WTC11 (cell line): ENCODE measurements at places on chromosomes 7 and 10.

DNA sequence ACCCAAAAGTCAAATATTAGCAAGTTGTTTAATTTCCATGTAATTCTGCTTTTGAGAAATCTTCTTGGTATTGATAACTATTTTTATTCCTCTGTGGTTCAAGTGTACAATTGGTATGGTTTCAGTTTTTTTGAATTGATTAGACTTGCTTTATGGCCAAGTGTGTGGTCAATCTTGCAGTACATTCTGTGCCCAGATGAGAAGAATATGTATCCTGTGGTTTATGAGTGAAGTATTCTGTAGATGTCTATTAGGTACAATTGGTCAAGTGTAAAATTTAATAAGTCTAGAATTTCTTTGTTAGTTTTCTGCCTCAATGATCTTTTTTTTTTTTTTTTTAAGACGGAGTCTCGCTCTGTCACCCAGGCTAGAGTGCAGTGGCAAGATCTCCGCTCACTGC, 36.6 kb upstream of the C7orf33 start:
- no peaks in the 10 kb centered on the region for H3K4me1 ChIP-seq
- H3K27me3 ChIP-seq, result no peaks in the 10 kb centered on the region; the same call in 1 of the 2 replicates
- H3K27ac ChIP-seq, result no peak overlapping the region
- DNase-seq, result no peak
- no peak overlapping the region for H3K4me3 ChIP-seq

DNA sequence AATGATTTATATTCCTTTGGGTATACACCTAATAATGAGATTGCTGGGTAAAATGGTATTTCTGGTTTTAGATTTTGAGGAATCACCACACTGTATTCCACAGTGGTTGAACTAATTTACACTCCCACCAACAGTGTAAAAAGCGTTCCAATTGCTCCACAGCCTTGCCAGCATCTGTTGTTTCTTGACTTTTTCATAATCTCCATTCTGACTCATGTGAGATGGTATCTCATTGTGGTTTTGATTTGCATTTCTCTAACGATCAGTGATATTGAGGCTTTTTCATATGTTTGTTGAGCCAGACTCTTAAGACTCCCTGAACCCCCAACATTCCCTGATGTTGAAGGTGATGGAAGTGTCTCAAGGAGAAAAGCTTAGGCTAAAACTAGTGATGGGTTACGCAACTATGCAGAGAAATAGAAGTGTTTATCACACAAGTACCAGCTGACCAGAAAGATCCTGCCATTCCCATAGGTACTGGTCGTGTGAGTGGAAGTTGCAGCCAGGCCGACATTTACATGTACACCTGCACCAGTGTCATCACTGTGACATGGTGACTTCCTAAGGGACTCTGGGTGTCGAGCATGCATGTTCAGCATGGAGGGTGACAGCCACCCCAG, 711.2 kb upstream of the NRP1 start:
- H3K27me3 ChIP-seq, result no peaks in the 10 kb centered on the region
- no peak overlapping the region for H3K4me3 ChIP-seq
- DNase-seq, result no peak
- no peaks in the 10 kb centered on the region for H3K36me3 ChIP-seq
- no peaks in the 10 kb centered on the region for H3K4me1 ChIP-seq

DNA sequence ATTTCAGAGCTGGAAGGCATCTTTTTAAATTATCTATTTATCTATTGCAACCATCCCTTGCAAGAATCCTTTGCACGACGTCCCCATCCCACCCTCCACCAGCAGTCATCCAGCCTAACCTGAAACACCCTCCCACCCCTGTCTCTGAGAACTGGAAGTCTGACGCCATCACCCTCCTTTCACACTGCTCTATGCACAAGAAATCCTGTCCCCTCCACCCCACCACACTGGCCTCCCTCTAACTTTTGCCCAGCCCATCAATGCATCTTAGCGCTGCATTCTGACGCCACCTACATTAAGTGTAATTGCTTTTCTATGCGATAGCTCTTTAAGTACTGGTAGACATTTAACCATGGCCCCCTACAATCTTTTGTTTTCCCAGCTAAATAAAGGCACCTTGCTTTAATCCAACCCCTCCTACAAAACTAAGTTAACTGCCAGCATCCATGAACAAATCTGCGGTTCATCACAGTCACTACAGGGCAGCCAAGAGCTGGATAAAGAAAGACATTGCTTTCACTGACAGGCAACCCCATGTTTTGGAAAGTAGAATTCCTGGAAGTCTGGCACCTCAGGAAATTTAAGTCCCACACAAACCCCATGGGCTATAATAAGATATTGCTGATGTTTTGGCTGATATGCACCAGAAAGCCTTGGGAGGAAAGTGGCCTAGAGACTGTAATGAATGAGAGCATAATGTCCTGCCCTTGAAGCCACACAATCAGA, 128.0 kb downstream of the GLI3 start:
- no peak for DNase-seq
- peaks cover 42% of the 10 kb centered on the region for H3K4me1 ChIP-seq
- no peak overlapping the region for H3K27ac ChIP-seq
- H3K27me3 ChIP-seq, result no peaks in the 10 kb centered on the region

DNA sequence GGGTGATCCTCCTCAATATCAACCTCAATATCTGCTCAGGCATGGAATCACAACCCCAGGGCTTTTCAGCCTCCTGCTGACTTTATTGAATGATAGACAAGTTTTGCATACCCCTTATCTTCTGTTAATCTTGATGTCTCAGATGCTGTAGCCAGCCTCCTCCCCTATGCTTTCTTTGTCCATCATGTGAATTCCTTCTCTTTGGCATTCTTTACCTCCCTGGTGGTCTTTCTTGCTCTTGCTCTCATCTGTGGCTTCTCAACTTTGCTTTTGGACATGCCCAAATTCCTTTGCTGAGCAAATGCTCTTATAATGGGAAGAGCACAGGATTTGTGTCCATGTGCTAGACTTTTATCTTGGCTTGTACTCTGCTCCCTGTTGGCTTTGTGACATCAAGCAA, 73.4 kb upstream of the FAM13C start:
- 0 out of 2 replicates have a peak, but pooled peaks cover 3% of the 10 kb centered on the region for H3K4me1 ChIP-seq
- H3K36me3 ChIP-seq, result no peaks in the 10 kb centered on the region
- H3K4me3 ChIP-seq, result no peak overlapping the region
- no peak for DNase-seq

DNA sequence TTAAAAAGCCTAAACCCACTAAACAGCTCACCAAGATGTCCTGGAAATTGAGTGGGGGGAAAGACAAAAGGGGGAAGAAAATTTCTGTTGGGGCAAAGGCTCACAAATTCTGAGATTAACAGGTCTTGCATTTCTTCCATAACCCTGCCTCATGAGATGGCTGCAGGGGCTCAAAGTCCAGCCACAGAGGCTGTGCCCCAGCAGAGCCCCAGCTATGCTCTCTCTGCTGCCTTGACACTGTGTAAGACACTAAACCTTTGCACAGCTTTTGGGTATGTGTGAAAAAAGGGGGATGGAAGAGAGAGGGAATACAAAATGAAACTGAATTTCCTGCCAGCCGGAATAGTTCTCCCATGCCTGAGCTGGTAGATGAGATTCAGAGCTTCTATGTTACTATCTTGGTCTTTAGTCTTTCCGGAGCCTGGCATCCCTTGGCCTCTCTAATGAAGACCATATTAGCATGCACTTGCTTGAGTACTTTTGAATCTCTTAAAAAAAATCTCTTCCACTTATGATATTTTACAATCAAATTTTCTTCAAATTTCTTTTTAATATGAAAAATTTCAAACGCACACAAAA, 240.0 kb upstream of the IMMP2L start:
- H3K4me1 ChIP-seq, result no peaks in the 10 kb centered on the region
- H3K4me3 ChIP-seq, result no peak overlapping the region
- peaks cover 1% of the 10 kb centered on the region; the same call in 1 of the 2 replicates for H3K27me3 ChIP-seq
- DNase-seq, result no peak

- H3K4me1 ChIP-seq, result no peaks in the 10 kb centered on the region
- no peaks in the 10 kb centered on the region for H3K36me3 ChIP-seq
- DNase-seq, result no peak
- no peak overlapping the region for H3K4me3 ChIP-seq
These were observed 34.1 kb upstream of the TMEM243 start for GRCh38 chr7:87253589-87254087.

- no peak for DNase-seq
- no peak overlapping the region for H3K4me3 ChIP-seq
- no peak overlapping the region for H3K27ac ChIP-seq
These were observed 452.0 kb upstream of the FZD8 start for GRCh38 chr10:36094096-36094495.

DNA sequence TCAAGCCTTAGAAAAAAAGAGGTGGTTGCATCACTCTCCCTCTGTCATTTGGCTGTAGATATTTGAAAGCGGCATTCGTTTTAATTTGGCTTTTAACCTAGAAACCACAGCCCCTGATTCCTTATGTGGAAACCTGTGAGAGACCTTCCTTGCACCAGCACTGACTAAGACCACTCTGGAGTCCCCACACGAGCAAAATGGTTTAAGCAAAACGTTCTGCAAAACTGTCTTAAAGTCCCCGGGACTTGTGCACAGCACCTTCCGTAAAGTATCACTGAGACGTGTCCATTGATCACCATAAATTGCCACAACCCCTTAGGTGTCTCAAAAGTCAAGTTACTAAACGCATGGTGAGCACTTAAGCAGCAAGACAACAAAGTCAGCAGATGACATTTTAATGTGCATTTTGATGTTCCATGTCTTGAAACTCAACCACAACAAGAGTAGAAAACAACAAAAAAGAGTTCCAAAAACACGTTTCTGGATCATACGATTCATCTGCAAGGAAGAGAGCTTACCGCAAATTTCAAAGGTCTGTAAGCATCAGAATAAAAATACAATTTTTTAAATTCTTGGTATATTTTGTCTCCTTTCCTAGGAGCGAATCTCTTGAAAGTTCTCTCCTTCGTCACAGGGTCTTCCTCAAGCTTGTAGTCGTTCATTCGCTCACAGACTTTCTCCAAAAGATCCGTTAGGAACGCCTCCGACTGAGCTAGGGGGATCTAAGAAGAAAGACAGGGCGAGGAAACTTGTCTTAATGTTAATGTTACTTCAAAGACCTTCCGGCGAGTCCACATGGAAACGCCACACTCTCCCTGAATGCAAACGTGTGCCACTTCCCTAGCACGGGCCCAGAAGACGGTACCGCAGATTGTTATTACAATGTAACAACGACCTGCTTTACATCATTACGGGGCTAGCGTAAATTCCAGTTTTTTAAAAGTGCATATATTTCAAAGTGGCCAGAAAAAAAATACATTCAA, 37.7 kb downstream of the CNPY1 start:
- H3K4me1 ChIP-seq, result peaks cover 54% of the 10 kb centered on the region
- H3K27ac ChIP-seq, result no peak overlapping the region

- no peak overlapping the region for H3K4me3 ChIP-seq
- DNase-seq, result no peak
- no peaks in the 10 kb centered on the region for H3K36me3 ChIP-seq
- H3K4me1 ChIP-seq, result no peaks in the 10 kb centered on the region
- no peak overlapping the region for H3K27ac ChIP-seq
- peaks cover under 1% of the 10 kb centered on the region; the same call in 1 of the 2 replicates for H3K27me3 ChIP-seq
These were observed 171.6 kb upstream of the PLPP4 start for GRCh38 chr10:120285408-120285807.

- no peak overlapping the region for H3K27ac ChIP-seq
- DNase-seq, result no peak
- H3K36me3 ChIP-seq, result peaks cover 8% of the 10 kb centered on the region
- H3K4me1 ChIP-seq, result no peaks in the 10 kb centered on the region; the same call in 1 of the 2 replicates
- H3K27me3 ChIP-seq, result no peaks in the 10 kb centered on the region; the same call in 1 of the 2 replicates
These were observed 50.3 kb upstream of the MET start for GRCh38 chr7:116621649-116622048.

DNA sequence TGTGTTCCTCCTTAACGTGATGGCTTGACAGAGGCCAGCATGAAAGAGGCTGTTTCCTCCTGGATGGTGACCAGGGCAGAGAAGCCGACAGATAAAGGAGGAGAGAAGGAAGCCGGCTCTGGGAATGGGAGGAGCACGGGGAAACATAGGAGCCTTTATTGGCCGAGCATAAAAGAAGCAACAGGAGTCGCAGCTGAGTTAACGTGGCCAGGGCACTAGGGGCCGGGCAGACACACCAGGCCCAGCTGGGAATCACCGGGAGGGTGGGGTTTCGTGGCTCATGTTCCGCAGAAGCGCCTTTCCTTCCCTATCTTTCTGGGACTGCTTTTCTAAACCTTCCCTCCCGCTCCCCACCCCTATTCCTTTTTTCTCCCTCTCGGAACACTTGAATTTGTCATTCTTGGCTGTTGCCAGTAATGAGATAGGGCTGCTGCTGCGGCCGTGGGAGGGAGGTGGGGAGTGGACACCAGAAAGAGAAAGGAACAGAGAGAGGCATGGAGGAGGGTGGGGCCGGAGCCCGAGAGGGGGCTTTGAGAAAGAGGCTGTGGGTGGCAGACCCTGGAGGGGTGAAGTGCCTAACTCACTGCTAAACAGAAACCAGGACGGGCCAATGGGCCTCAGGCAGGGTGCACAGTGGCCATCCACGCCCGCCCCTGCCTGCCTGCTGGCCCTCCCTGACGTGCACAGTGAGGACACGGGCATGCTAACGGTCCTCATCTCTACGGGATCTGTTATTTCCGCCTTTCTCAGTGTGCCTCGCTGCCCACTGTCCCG, 65.2 kb downstream of the COL13A1 start:
- peak overlapping the region; percentile 32; the same call in 1 of the 2 replicates for H3K27ac ChIP-seq
- H3K4me1 ChIP-seq, result peaks cover 75% of the 10 kb centered on the region
- no peaks in the 10 kb centered on the region for H3K36me3 ChIP-seq
- peaks cover 13% of the 10 kb centered on the region for H3K27me3 ChIP-seq
- DNase-seq, result peak; percentile 56

DNA sequence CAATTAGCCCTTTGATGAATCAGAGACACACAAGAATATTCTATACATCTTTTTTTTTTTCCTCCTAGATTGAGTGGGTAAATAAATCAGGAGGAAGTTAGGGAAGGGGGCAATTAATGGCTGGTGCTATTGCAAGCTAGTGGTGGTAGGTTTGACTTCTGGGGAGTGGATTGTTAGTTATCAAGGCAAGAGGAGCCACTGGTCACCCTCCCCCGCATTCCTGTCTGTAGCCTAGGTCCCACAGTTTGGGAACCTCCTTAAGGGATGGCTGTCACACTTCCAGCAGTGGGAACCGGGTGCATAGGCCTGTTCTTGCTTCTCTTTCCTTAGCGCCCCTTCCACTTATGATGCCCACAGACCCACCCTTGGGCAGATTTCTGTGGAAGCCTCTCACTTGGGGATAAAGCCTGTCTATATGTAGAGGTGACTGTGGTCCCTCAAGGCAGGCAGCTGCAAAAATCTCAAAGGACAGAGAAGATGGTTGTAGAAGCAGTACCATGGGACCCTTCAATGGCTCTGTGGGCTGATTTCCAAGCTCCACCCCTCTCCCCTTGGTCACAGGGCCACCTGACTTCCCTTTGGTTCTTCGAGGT, 2.3 kb upstream of the ADCK2 start:
- no peak overlapping the region for H3K27ac ChIP-seq
- no peak overlapping the region for H3K4me3 ChIP-seq
- no peak for DNase-seq
- no peaks in the 10 kb centered on the region for H3K36me3 ChIP-seq
- peaks cover 11% of the 10 kb centered on the region for H3K4me1 ChIP-seq

GRCh38 chr10:122327237-122328206, 47.0 kb upstream of the PLEKHA1 start:
- H3K36me3 ChIP-seq, result no peaks in the 10 kb centered on the region
- no peak overlapping the region for H3K27ac ChIP-seq
- H3K27me3 ChIP-seq, result peaks cover 3% of the 10 kb centered on the region
- H3K4me1 ChIP-seq, result peaks cover 21% of the 10 kb centered on the region
- no peak for DNase-seq
